ENCODE measurements at places on chromosomes 13 and 19. TPM values are rescaled to one million over a fixed set of nuclear protein-coding genes. Genes with fewer than 3 reads are reported as not detected.

DNA sequence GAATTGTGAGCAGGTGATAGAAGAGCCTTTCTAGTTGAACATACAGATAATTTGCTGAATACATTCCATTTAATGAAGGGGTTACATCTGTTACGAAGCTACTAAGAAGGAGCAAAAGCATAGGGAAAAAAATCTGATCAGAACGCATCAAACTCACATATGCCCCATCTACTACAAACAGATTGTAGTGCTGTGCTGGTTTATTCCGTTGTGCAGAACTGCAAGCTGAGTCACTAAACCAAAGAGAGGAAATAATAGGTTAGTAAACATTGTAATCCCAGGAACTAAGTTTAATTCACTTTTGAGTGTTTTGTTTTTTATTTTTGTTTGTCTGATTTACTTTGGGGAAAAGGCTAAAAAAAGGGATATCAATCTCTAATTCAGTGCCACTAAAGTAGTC lies 136.3 kb downstream of the CDK8 start:
- H3K27ac ChIP-seq: no peak overlapping the region
- H3K4me1 ChIP-seq: peaks cover 8% of the 10 kb centered on the region
- no peaks in the 10 kb centered on the region for H3K27me3 ChIP-seq
- DNase-seq: no peak

DNA sequence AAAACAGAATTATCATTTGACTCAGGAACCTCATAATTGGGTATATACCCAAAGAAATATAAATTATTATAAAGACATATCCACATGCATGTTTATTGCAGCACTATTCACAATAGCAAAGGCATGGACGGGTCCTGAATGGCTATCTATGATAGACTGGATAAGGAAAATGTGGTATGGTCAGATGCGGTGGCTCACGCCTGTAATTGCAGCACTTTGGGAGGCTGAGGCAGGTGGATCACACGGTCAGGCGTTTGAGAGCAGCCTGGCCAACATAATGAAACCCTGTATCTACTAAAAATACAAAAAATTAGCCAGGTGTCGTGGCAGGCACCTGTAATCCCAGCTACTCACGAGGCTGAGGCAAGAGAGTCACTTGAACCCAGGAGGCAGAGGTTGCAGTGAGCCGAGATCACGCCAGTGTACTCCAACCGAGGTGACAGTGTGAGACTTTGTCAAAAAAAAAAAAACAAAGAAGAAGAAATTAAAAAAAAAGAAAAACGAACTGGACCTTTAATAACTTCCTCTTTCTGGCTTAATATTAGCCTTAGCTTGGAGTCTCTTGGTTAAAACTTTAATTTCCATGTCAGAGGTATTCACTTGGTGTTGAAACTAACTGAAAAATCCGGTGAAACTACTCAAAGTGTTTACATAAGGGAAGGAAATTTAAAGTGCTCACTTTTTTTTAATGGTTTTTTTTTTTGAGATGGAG lies 104.4 kb downstream of the ZNF486 start:
- H3K4me3 ChIP-seq: no peak overlapping the region
- no peaks in the 10 kb centered on the region for H3K4me1 ChIP-seq
- no peak for DNase-seq

DNA sequence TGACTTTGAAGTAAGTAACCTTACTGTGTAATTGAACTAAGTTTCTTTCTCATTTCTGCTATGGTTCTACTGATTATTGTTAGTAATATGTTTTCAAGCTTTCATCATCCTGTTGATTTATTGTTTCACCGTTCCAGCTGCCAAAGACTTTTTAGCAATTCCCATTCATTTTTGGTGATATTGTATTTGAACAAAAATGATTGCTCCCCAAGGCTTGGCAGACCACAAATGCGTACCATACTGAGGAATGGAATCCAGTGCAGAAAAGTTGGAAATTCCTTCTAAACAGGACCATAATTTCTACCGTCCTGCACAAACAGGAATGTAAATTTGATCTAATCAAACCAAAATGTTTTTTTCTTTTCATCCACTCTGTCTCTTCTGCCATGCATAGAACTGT lies 10.7 kb downstream of the EPSTI1 start:
- H3K36me3 ChIP-seq: peaks cover 66% of the 10 kb centered on the region
- peaks cover 35% of the 10 kb centered on the region for H3K4me1 ChIP-seq
- H3K27ac ChIP-seq: no peak overlapping the region
- no peaks in the 10 kb centered on the region for H3K27me3 ChIP-seq
- H3K4me3 ChIP-seq: no peak overlapping the region

DNA sequence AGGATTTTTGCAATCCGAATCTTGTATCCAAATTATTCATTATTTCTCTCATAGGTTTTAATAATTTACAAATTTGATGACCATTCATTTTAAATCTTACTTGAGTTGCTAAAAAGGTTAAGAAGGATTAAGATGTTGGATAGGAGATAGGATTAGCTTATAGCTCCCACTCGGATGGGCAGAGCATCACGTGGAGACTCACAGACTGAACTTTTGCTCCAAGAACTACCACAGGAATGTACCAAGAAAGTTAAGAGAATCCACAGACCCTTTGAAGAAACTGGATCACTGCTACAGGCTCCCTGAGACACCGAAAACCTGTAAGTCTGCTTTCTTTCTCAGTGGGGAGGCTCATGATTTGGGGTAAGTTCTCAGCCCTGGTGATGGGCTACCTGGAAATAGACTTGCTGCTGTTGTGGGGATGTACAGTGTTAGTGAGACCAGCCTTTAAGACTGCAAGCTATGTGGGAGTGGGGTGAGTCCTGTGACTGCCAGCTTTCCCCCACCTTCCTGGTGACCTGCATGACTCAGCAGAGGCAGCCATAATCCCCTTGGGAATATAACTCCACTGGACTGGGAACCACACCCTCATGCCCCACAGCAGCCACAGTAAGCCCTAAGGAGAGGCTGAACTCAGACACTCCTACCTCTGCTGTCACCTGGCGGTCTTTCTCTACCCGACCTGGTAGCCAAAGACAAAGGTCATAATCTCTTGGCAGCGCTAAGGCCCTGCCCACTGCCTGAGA lies 1458.0 kb downstream of the OLFM4 start:
- DNase-seq: no peak
- H3K4me1 ChIP-seq: no peaks in the 10 kb centered on the region
- H3K36me3 ChIP-seq: no peaks in the 10 kb centered on the region

GRCh38 chr13:109331898-109332297 lies 454.5 kb downstream of the IRS2 start:
- H3K27ac ChIP-seq: no peak overlapping the region
- H3K4me1 ChIP-seq: no peaks in the 10 kb centered on the region
- H3K27me3 ChIP-seq: no peaks in the 10 kb centered on the region
- no peak overlapping the region for H3K4me3 ChIP-seq

Gene KLF2
- total RNA-seq: 172 TPM

Gene SIGLEC8
- not detected for total RNA-seq

Gene VSTM1
- not detected for total RNA-seq

DNA sequence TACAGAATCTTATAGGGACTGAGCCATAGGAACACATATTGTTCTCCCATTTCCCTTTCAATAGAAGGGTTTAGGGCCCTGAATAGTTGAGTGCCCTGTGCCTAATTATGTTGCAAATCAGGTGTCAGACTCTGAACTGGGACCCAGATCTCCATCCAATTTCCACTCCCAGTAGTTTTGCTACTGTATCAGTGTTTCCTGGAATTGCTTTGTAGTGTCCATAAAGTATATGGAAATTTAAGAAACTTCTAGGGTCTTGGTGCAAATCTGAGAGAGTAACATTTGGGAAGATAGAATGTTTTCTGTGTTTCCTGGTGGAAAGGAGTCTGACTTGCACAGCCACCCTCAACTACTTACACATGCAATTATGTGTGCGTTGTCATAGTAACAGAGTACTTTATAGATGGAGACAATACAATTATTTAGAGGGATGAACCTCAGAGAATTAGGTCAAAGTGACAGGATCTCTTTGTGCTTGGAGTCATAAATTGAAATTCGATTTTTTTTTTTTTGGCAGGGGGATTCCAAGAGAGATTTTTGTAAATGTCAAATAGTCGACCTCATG lies 646 bp upstream of the SLC10A2 start:
- no peak overlapping the region for H3K27ac ChIP-seq
- peaks cover 2% of the 10 kb centered on the region for H3K27me3 ChIP-seq
- no peaks in the 10 kb centered on the region for H3K4me1 ChIP-seq
- no peak overlapping the region for H3K4me3 ChIP-seq

DNA sequence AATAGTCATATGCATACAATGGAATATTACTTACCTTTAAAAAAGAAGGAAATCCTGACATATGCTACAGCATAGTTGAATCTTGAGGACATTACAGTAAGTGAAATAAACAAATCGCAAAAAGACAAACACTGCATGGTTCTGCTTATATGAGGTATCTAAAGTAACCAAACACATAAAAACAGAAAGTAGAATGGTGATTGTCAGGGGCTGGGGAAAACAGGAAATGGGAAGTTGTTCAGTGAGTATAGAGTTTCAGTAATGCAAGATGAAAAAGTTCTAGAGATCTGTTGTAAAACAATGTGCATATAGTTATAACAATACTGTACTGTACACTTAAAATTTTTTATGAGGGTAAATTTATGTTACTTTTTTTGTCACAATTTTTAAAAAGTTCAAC lies 219.4 kb downstream of the KLF5 start:
- H3K27ac ChIP-seq: no peak overlapping the region
- peaks cover 24% of the 10 kb centered on the region for H3K36me3 ChIP-seq
- DNase-seq: no peak
- H3K4me3 ChIP-seq: no peak overlapping the region
- H3K27me3 ChIP-seq: no peaks in the 10 kb centered on the region

- H3K4me1 ChIP-seq: no peaks in the 10 kb centered on the region
- no peak for DNase-seq
- H3K27me3 ChIP-seq: no peaks in the 10 kb centered on the region
- no peak overlapping the region for H3K27ac ChIP-seq
Observed at GRCh38 chr19:31583148-31583547, 233.9 kb upstream of the TSHZ3 start.

Gene ETV2
- total RNA-seq: 1.6 TPM

Gene LGALS4
- total RNA-seq: 4.0 TPM

Gene MEDAG
- not detected for total RNA-seq

Gene ASF1B
- total RNA-seq: 75.3 TPM

Gene POLRMT
- 65.1 TPM for total RNA-seq

GRCh38 chr19:17616961-17617806 lies 61.7 kb downstream of the COLGALT1 start:
- no peaks in the 10 kb centered on the region for H3K36me3 ChIP-seq
- no peak overlapping the region for H3K27ac ChIP-seq
- DNase-seq: no peak
- peaks cover 16% of the 10 kb centered on the region for H3K27me3 ChIP-seq
- H3K4me1 ChIP-seq: peaks cover 2% of the 10 kb centered on the region

Gene TRPC4
- not detected for total RNA-seq

DNA sequence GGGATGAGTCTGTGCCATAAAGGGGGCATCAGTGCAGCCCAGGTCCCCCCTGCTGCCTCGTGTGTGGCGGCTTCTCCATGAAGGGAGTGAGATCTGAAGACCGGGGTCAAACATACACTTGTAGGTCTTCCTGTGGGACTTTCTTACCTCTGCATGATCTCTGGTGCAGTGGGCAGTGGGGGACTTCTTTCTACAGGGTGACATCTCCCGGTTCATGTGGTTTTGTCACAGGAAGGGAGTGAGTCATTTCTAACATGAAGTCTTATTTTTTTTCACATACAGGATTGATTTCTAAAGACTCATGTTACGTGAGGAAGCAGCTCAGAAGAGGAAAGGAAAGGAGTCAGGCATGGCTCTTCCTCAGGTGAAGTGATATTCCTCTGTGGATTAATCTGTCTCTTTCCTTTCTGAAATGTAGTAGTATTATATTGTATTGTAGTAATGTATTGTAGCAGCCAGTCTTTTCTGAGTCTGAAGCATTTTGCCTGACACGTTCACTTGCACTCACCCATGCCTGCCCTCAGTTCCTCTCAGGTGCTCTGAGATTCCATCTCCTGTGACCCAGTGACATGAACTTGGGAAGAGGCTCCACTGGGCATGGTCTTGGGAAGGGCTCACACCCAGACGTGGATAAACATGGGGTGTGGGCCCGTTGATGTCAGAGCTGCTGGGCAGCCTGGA lies 15.7 kb downstream of the ZNF808 start:
- H3K27ac ChIP-seq: peak overlapping the region; percentile 74
- peaks cover 84% of the 10 kb centered on the region for H3K36me3 ChIP-seq
- H3K4me3 ChIP-seq: peak overlapping the region; percentile 57
- peak; percentile 44 for DNase-seq
